ENCODE measurements at places on chromosomes 7 and 10.

GRCh38 chr7:28157076-28157745 is 23.4 kb downstream of the JAZF1 start:
- H3K4me1 ChIP-seq = peaks cover 39% of the 10 kb centered on the region
- no peak overlapping the region for H3K27ac ChIP-seq
- H3K4me3 ChIP-seq = no peak overlapping the region
- DNase-seq = no peak
- peaks cover 7% of the 10 kb centered on the region for H3K36me3 ChIP-seq

- H3K4me3 ChIP-seq = no peak overlapping the region
- peaks cover 15% of the 10 kb centered on the region for H3K27me3 ChIP-seq
- H3K36me3 ChIP-seq = no peaks in the 10 kb centered on the region
- DNase-seq = no peak
These were observed 179.0 kb downstream of the DGKI start for GRCh38 chr7:137667633-137668387.

DNA sequence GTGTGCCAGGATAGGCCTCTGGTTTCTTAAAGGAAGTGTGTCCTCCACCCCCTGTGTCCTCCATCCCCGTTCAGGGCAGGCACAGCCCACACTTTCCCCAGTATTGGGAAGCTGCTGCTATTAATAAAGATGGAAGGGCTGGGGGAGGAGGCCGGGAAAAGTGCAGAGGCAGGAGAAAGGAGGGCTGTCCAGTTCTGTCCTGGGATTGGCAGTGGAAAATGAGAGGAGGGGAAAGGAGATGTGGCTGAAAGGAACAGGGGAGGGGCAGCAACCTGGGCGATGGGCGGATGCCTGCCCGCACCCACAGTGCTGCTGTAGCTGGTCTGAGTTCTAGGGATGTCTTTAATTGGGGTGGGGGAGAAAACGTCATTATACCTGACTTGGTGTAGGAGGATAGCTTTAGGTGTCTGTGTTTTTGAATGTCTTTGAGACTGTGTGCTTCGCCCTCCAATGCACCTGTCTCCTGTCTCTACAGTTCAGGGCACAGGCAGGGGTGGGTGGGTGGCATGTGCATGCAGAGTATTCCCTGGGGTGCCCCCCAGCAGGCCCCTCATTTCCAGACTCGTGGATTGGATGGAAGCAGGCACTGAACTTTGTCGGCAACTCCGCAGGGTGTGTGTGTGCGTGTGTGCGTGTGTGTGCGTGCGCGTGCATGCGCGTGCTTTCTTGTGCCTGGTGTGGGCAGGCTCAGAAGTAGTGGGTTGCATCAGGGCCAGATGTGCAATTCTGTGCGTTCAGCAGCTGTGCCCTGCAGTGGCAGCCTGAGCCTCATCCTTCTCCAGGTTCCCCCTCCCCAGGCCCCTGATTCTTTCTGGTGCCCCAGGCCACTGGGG is 2.5 kb downstream of the TRIM8 start:
- H3K4me1 ChIP-seq = peaks cover 55% of the 10 kb centered on the region
- peaks cover 20% of the 10 kb centered on the region for H3K36me3 ChIP-seq
- peak; percentile 76 for DNase-seq
- peak overlapping the region; percentile 98 for H3K27ac ChIP-seq
- peak overlapping the region; percentile 94 for H3K4me3 ChIP-seq
- no peaks in the 10 kb centered on the region for H3K27me3 ChIP-seq

DNA sequence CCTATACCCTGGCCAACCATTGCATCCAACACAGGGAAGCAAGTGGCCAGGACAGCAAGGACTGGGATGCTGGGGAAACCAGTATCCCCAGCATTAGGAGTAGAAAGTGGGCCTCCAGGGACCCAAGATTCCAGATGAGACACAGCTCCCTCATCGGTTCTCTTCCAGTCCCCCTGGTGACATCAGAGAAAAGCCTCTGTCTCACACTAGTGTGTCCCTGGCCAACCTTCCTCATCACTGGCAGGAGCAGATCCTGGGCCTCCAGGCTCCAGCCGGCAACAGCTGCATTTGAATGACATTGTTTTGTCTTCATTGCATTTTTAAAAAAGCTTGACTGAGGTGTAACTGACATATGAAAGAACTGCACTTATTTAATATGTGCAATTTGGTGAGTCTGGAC is 177.3 kb upstream of the LYZL2 start:
- H3K4me1 ChIP-seq = peaks cover 12% of the 10 kb centered on the region
- H3K27me3 ChIP-seq = no peaks in the 10 kb centered on the region
- H3K4me3 ChIP-seq = no peak overlapping the region
- H3K36me3 ChIP-seq = no peaks in the 10 kb centered on the region
- DNase-seq = no peak
- H3K27ac ChIP-seq = no peak overlapping the region

DNA sequence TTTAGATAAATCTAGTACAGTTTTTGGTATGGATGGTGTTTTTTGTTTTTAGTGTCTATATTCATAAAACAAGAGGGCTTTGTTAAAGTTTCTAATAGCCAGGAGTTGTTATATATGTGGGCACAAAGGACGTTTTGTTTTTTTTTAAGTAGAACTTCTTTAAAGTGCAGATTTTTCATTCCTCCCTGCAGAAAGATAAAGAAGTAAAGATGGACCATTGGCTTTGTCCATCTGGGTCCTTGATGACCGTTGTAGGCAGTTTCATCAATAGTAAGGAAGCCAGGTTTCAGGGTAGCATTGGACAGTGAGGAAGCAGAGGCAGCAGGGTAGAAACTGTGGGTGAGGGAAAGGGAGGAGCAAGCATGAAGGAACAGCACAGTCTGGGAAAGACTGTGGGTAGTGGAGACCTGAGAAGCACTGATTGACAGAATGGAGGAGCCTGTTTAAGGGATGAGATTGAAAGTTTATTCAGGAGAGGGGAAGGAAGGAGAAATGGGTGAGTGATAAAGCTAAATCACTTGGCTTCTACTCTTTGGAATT is 5.3 kb downstream of the CALU start:
- DNase-seq = no peak
- no peak overlapping the region for H3K4me3 ChIP-seq
- H3K4me1 ChIP-seq = peaks cover 50% of the 10 kb centered on the region
- no peaks in the 10 kb centered on the region for H3K27me3 ChIP-seq
- no peak overlapping the region for H3K27ac ChIP-seq
- H3K36me3 ChIP-seq = peaks cover 29% of the 10 kb centered on the region

DNA sequence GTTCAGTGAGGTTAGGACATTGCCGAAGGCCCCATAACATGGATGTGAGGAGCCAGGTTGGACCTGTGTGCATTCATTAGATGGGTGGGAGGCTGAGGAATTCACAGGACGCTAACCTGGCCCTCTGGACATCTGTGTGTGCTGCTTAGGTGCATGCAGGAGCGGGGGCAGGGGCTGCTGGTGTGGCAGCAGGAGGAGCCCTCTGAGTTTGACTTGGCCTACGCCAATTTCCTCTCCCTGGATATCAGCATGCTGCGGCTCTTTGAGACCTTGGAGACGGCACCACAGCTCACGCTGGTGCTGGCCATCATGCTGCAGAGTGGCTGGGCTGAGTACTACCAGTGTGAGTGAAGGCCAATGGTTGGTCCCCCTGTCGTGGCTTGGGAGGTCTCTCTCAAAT is 34.5 kb upstream of the MMD2 start:
- no peaks in the 10 kb centered on the region for H3K27me3 ChIP-seq
- H3K4me3 ChIP-seq = no peak overlapping the region
- peaks cover under 1% of the 10 kb centered on the region for H3K4me1 ChIP-seq

DNA sequence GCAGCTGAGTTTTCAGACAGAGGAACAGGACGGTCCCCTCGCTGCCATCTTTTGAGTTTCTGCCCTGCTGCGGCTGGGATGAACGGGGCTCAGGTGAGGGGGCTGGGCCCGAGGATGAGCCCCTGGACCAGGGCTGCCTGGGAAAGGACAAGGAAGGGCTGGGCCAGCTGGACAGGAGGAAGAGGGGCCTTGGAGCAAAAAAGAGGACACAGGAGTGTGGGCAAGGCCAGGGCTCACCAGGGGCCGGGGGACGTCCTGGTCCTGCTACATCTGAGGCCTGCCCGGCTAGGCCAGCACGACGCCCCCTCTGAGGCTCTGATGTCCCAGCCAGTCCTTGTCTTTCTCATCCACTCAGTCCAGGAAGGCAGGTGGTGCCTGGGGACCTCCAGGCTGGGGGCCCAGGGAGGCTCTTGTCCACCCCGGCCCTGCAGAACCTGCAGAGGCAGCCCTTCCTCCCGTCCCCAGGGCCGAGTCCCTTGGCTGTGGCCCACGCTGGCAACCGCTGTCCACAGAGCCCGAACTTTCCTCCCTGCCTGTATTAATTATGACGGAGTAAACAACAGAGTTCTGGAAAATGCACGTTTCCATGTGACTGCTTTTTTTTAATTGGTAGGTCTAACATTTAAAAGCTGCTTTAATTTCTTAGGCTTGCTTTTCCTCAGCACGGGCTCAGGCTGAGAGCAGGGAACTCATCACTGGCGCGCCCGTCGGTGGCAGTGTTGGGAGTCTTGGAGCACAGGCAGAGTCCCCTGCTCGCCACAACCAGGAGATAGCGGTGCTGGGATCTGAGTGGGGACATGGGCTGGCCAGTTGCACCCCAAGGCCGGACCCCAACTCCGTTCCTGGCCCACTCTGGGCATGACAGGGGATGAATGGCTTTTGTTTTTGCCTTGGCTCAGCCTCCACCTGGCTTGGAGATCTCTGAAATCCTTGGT is 187.7 kb downstream of the ELFN1 start:
- no peak for DNase-seq
- no peaks in the 10 kb centered on the region for H3K27me3 ChIP-seq
- peaks cover 5% of the 10 kb centered on the region for H3K36me3 ChIP-seq
- no peak overlapping the region for H3K4me3 ChIP-seq
- H3K4me1 ChIP-seq = peaks cover 18% of the 10 kb centered on the region

GRCh38 chr10:119893074-119893473 is 544 bp downstream of the SEC23IP start:
- no peak for DNase-seq
- peak overlapping the region; percentile 97 for H3K4me3 ChIP-seq
- H3K27me3 ChIP-seq = peaks cover 5% of the 10 kb centered on the region
- peak overlapping the region; percentile 95 for H3K27ac ChIP-seq
- peaks cover 17% of the 10 kb centered on the region for H3K36me3 ChIP-seq
- H3K4me1 ChIP-seq = peaks cover 37% of the 10 kb centered on the region

Data from activated CD8-positive, alpha-beta memory T cell treated with anti-CD3 and anti-CD28 coated beads, Interleukin-2, amount 10 ng/mL, durations not matched to agents 7 days and 5 days (primary cell).